Ureter (tissue), 1 donor: ENCODE measurements at places on chromosomes 7 and 10. TPM values are rescaled to one million over a fixed set of nuclear protein-coding genes. Genes with fewer than 3 reads are reported as not detected.

- DNase-seq, result no peak
Measured at GRCh38 chr10:115056186-115056585, 37.0 kb upstream of the ATRNL1 start.

Gene CACNA2D1
- 20.2 TPM for total RNA-seq

Gene ADGRA1
- total RNA-seq, result 0.13 TPM

Gene MMP21
- total RNA-seq, result not detected

Gene MUC3A
- 2.1 TPM for total RNA-seq

DNA sequence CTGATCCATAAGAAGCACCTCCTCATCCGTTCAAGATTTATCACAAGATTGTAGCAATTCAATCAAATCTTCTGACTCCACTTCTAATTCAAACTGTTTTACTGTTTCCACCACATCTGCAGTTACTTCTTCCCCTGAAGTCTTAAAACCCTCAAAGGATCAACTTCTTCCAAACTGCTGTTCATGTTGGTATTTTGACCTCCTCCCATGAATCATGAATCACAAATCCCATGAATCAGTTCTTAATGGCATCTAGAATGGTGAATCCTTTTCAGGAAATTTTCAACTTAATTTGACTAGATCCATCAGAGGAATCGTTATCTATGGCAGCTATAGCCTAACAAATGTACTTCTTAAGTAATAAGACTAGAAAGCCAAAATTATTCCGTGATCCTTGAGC lies 122.3 kb downstream of the IMMP2L start:
- no peak for DNase-seq

- DNase-seq, result no peak
Measured at GRCh38 chr10:129279446-129280154, 187.4 kb upstream of the MGMT start.

GRCh38 chr7:88347090-88347489 lies 40.4 kb upstream of the STEAP4 start:
- no peak for DNase-seq

DNA sequence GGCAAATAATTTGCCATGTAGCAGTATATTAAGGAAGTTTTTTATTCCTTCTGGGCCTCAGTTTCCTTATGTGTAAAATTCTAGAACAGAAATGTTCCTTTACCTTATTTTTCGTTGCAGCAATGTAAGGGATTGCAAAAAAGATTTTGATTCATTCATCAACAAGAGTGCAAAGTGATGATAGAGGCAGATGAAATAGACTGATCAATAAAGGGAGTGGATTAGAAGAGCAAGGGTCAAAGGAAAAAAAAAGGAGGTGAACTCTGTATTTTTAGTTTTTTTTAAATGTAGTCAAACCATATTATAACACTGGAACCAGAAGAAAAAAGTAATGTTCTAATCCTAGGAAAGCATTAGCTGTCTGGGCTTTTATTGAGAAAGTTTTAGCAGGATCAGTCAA lies 14.7 kb downstream of the TPST1 start:
- no peak for DNase-seq

Gene BBS9
- total RNA-seq, result 22.7 TPM
